ENCODE measurements at places on chromosomes 7 and 10.
A peak's percentile ranks its signal among the peaks of the same experiment; 100 is the strongest.

- no peak for DNase-seq
Measured at GRCh38 chr10:59771162-59771807, 18.0 kb upstream of the MRLN start.

DNA sequence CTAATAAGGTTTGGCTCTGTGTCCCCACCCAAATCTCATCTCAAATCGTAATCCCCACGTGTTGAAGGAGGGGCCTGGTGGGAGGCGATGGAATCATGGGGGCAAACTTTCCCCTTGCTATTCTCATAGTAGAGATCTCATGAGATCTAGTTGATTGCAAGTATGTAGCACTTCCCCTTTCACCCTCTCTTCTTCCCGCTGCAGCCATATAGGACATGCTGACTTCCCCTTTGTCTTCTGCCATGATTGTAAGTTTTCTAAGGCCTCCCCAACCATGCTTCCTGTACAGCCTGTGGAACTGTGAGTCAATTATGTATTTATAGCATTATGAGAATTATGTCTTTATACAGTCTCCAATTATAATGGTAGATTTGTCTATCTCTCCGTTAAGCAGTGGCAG lies 594.5 kb downstream of the ACTR3B start:
- DNase-seq = no peak

- DNase-seq = no peak
Measured at GRCh38 chr7:100035876-100036275, 13.7 kb upstream of the ZSCAN21 start.

DNA sequence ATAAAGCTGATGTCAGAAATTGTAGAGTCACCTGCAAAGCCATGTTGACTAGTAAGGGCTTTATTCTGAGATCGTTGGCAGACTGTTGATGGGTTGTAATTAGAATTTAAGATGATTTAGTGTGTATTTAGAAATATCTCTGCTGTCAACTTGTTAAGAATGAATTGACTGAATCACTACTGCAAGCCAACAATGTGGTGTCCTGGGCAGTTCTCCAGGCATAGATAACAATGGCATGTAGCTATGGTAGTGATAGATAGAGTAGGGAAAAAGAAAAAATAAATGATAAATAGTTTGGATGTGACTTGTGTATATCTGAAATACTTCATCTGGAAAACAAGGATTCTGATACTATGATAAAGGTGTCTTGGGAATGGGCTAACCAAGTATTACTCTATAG lies 640.2 kb downstream of the ARL4A start:
- no peak for DNase-seq

GRCh38 chr7:155069992-155070751 lies at the start of gene HTR5A:
Gene HTR5A (plus strand): TSS chr7:155070324. CDS start chr7:155070900, 576 bp downstream.
- DNase-seq = peak; percentile 90

DNA sequence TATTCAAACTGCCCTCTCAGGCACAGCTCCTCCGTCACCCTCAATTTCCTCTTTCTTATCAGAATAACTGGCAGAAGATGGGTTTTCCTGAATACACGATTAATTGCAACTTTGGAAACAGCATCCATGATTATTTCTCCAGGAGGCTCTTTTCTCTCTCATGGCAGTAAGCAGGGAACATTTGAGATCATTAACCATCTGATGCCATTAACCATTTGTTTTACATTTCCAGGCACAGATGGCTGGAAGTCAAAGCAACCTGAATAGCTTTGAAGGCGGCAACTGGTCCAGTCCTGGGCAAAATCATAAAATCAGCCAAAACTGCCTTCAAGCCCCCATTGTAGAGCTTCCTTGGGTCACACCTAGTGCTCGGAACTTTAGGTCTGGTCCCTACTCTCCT lies 289.5 kb upstream of the AOAH start:
- DNase-seq = no peak

GRCh38 chr7:9776900-9777299 lies 1196.8 kb upstream of the PHF14 start:
- no peak for DNase-seq
